ENCODE measurements at places on chromosomes 5 and 9.
A peak's percentile ranks its signal among the peaks of the same experiment; 100 is the strongest.

DNA sequence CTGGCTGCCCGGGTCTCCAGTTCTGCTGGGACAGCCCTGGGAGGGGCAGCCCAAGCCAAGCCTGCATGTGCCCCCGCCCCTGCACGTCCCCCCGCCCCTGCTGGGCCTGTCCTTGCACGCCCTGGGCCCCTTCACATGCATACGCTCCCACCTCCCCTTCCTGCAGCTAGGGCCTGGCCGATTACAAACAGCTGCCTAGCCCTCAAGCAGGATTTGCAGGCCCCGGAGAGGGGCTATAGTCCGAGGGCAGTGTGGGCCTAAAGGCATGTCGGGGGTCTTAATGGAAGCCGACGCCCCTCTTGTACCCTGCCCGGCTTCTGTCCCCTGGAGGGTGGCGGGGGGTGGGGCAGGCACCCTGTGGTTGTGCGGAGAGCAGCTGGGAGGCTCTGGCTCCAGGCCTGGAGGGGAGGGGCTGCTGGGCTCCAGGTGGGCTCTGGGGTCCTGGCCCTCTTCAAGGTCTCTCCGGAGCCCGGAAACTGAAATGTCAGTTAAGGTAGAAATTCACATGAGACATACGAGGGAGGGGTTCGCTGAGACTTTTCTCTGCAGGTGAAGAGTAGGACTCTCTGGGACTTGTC lies 16.9 kb downstream of the COL5A1 start:
- no peak for DNase-seq

- DNase-seq, result no peak
Observed at GRCh38 chr5:67969631-67970030, 245.9 kb upstream of the PIK3R1 start.

GRCh38 chr5:132747616-132748440 lies 602 bp downstream of the CCNI2 start:
- DNase-seq, result no peak

- DNase-seq, result no peak
Observed at GRCh38 chr5:153938191-153938842, 100.4 kb downstream of the FAM114A2 start.

DNA sequence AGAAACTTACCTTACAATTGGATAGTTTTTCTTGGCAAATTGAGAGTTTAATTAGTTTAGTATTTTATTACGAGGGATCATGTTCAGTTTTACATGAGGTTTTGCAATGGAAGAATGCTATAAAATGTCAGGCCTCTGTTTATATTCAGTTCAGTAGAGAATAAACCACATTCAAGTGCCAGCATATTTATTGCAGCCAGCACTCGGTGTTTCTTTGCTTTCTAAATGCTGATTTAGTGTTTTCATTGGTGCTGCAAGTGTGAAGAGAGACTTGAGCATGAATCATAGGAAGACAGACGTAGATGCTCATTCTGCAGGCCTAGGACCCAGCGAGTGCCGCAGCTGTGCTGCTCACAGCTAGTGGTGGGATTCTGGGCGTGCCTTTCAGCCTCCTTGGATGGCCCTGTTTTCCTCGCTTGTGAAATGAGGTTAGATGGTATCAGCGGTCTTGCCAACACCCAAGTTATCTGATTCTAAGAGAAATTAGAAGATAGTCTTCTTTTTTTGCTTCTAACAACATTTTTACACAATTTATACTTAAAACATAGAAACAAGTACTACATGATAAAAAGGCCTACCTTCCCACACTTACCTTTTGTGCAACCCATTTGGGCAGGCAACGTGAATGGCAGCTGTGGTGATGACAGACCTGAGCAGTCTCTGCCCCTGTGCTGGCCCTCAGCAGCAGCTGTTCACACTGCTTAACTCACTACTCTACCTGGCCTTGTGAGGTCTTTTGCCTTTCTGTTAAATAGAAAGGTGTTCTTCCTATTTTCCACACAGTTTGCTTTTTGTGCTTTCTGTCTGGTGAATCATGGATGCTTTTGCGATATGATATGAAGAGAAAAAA lies 26.8 kb upstream of the TNFAIP8 start:
- DNase-seq, result peak; percentile 55

DNA sequence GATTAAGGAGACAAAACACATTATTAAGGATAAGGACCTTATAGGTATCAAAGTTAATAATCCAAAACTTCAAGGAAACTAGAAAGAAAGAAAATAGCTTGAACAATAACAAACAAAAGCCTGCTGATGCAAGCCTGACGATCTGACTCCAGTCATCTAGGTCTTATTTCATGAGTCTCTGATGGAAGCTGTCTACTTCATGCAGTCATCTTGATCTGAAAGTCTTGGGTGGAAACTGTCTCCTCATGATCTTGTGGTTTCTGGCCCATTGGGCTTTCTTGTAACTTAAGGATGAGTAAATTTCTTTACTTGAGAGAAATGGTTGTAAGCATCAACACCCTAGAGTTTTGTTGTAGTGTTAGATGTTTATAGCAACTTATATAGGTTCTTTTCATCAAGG lies 20.6 kb upstream of the PSIP1 start:
- no peak for DNase-seq

DNA sequence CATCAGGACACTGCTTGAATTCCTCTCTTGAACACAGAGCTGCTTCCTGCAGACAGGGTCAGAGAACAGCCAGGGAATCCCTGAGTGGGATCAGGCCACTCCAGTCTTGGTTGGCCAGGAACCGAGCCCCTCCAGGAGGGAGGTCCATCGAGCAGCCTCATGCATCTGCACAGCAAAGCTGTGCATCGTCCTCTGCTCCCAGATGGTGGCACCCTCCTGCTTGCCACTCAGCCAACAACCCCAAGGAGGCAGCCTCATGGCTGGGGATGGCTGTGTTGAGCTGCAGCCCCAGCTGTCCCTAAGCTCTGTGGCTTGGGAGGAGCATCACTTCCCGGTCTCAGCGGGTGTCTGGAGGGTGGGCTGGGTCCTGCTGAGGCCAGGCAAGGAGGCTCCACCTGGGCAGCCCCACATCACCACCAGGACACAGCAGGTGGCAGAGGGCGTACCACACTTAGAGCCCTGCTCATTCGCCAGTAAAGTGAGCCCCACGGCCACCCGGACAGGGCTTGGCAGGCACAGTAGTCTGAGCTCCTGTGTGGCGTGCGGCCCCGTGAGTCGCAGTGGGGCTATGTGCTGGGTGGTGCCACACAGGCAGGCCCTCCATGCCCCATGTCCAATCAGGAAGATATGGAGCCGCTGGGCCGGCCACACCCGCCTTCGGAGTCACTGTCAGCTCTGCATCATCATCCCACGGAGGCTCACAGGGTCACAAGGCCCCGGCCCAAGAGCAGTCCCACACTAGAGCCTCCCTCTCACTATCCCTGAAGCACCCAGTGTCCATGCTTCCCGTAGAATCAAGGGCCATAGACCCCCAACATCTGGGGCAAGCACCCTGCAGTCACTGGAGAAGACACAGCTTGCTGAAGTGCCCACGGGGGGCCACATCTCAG lies 11.9 kb downstream of the LPCAT1 start:
- peak; percentile 8 for DNase-seq

GRCh38 chr9:113179839-113180238 lies 29.0 kb downstream of the SLC31A2 start:
- DNase-seq, result no peak

GRCh38 chr5:174306345-174307030 lies 261.0 kb downstream of the NSG2 start:
- no peak for DNase-seq

DNA sequence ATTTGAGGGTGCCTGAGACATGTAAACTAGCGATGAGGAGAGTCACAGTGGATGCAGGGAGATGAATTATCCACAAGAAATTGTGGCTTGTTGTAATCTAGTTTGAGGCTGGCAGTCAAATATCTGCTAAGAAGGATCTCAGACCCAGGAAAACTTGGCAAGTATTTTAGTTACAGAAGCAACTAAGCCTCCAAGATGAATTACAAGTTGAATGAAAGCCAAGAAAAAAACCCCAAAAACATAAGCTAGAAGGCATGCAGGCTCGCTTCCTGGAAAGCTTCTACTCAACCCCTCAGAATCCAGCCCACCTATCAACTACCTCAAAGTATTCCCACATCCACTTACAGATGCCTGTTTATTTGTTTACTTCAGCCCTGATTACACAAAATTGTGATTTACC lies 696.9 kb downstream of the MAT2B start:
- no peak for DNase-seq

DNA sequence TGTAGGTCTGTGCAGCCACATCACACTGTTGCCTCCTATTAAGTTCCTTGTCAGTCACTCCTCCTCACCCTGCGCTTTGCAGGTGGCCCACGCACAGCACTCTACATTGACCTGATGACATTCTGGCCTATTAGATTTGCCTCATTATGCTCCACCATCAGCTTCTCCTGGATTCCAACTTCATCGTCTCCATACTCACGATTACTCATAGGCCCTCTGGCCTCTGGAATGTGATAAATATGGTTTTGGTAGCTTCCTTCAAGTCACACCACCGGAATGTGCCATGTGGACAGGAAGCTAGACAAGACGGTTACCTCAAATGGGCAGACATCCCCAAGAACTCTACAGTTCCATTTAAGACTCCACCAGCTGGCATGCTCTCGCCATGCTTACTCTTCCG lies 158.0 kb upstream of the LHFPL2 start:
- peak; percentile 30 for DNase-seq

GRCh38 chr5:127275641-127276193 lies 14.9 kb upstream of the MEGF10 start:
- no peak for DNase-seq

- DNase-seq, result no peak
Observed at GRCh38 chr9:135552698-135553171, 6.8 kb downstream of the OBP2A start.

DNA sequence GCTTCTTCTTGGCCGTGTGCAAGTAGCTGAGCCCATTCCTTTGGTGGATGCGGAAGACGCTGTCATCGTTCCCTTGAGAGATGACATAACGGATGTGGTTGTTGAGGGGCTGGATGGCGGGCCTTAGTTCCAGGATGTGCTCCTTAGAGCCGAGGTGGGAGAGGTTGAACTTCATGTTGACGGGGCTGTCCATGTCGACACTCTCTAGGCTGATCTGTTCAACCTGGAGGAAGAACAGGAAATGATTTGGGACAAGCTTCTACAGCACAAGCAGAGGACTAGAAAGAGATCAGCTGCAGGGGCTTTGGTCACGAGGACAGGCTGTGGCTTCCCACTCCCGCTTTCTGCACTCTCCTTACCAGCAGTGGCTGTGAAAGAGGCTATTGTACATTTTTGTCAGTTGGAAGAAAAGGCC lies 176.0 kb downstream of the SLC12A2 start:
- DNase-seq, result no peak

- no peak for DNase-seq
Observed at GRCh38 chr5:88214655-88215054, 54.0 kb downstream of the TMEM161B start.

- no peak for DNase-seq
Observed at GRCh38 chr9:84827216-84827765, 157.8 kb downstream of the NTRK2 start.

DNA sequence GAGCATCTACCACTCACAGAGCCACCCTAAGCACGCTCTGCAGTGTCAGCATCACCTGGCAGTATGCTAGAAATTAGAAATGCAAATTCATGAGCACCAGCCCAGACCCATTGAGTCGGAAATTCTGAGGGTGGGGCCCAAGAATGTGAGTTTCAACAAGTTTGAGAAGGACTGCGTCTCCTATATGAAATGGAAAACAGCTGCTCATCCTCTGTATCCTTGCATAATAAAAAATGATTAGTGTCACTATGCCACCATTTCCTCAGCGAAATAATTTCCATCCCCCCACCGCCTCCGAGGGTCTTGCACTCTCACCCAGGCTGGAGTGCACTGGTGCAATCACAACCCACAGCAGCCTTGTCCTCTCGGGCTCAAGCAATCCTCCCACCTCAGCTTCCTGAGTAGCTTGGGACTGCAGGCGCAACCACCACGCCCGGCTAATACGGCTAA lies 1.3 kb upstream of the IQGAP2 start:
- no peak for DNase-seq

- no peak for DNase-seq
Observed at GRCh38 chr9:23658376-23659258, 167.4 kb downstream of the ELAVL2 start.

DNA sequence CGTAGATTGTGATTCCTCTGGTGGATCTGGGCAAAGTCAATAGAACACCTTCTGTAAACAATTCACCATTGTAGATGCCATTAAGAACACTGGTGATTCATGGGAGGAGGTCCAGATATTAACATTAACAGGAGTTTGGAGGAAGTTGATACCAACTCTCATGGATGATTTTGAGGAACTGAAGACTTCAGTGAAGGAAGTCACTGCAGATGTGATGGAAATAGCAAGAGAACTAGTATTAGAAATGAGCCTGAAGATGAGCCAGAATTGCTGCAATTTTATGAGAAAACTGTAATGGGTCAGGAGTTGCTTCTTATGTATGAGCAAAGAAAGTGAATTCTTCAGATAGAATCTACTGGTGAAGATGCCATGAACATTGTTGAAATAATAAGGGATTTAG lies 26.9 kb downstream of the TCERG1 start:
- no peak for DNase-seq

- DNase-seq, result peak; percentile 84
Observed at GRCh38 chr5:147391781-147392180, 118.1 kb downstream of the DPYSL3 start.

- DNase-seq, result no peak
Observed at GRCh38 chr5:28065656-28066055, 1027.3 kb upstream of the CDH9 start.

DNA sequence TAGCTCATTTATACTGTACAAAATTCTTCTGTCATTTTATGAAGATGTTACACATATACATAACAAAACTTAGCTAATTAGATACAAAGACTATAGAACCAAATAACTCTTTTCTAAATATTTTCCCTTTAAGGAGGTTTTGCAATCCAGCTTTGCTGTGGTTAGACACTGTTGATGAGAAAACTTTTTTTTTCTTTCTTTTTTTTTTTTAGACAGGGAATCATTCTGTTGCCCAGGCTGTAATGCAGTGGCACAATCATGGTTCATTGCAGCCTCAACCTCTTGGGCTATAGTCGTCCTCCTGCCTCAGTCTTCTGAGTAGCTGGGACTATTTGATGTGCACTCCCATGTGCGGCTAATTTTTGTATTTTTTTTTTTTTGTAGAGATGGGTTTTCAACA lies 38.5 kb upstream of the CDKN2B start:
- no peak for DNase-seq

DNA sequence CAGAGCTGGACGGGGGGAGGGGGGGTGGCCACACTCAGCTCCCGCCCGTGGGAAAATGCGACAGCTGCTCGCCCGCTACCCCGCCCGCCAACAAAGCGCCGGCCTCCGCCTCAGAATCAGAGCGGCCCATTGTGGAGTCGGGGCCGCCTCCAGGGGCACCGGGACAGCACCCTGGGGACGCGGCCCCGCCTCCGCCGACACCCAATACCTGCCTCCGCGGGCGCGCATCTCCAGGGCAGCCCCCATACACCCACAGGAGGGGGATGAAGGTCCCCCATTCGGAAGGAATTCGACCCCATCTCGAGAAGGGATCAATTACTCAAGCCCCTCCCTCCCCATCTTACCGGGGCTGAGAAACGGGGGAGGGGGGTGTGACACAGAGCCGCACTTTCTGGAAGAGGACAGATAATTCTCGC lies 1.3 kb downstream of the NOTCH1 start:
- no peak for DNase-seq

- DNase-seq, result no peak
Observed at GRCh38 chr9:115799734-115800133, 353.9 kb upstream of the PAPPA start.

Measured in kidney glomerular epithelial cell (primary cell).